T-helper 2 cell treated with Interferon-gamma antibody and Interleukin-4, amounts not matched to agents 5 μg/mL and 100 μg/mL, for 36 hours (primary cell): ENCODE measurements at places on chromosomes 5 and 9.
A peak's percentile ranks its signal among the peaks of the same experiment; 100 is the strongest.

DNA sequence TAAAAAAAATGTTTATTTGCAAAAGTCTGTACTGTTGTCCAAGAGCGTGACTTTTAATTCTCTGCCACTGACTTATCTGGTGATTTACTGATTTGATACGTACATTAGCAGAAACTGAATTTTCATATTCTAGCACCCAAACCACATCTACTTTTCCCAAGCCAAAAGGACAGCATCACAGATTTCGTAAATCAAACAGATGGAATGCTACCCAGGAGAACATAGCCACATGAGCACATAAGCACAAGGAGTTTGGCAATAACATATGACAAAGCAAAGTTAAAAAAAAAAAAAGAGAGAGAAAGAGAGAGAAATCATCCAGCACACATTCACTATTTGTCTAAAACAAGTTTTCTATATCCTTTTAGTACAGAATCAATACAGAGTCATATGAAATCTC is 83.7 kb downstream of the HINT1 start:
- peaks cover 14% of the 10 kb centered on the region for H3K4me1 ChIP-seq
- no peaks in the 10 kb centered on the region for H3K36me3 ChIP-seq
- DNase-seq, result no peak
- H3K4me3 ChIP-seq, result no peak overlapping the region
- H3K27ac ChIP-seq, result no peak overlapping the region

DNA sequence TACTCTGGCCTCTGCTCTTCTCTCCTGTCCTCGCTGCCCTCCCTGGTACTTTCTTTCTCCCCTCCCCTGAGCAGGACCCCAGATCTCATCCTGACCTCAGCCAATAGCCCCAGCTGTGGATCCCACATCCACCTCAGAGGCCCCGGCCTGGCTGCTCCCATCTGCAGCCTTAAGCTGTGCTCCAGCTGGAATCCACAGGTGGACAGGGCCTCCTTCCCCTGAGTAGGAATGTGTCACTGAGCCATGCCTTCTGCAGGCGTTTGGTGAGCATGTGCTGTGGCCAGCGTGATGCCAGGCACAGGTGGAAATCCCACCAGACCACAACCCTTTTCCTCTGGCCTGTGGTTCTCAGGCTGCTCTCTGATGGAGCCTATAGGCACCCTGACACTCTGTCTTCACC is 68.9 kb downstream of the C5orf15 start:
- H3K27ac ChIP-seq, result no peak overlapping the region
- H3K4me1 ChIP-seq, result no peaks in the 10 kb centered on the region
- DNase-seq, result no peak
- no peak overlapping the region for H3K4me3 ChIP-seq
- no peaks in the 10 kb centered on the region for H3K27me3 ChIP-seq
- no peaks in the 10 kb centered on the region for H3K36me3 ChIP-seq

GRCh38 chr9:35661756-35662350 is 3.1 kb downstream of the ARHGEF39 start:
- H3K4me1 ChIP-seq, result peaks cover 69% of the 10 kb centered on the region
- peaks cover 6% of the 10 kb centered on the region for H3K27me3 ChIP-seq
- H3K36me3 ChIP-seq, result peaks cover 36% of the 10 kb centered on the region
- DNase-seq, result no peak
- peak overlapping the region; percentile 87 for H3K27ac ChIP-seq

DNA sequence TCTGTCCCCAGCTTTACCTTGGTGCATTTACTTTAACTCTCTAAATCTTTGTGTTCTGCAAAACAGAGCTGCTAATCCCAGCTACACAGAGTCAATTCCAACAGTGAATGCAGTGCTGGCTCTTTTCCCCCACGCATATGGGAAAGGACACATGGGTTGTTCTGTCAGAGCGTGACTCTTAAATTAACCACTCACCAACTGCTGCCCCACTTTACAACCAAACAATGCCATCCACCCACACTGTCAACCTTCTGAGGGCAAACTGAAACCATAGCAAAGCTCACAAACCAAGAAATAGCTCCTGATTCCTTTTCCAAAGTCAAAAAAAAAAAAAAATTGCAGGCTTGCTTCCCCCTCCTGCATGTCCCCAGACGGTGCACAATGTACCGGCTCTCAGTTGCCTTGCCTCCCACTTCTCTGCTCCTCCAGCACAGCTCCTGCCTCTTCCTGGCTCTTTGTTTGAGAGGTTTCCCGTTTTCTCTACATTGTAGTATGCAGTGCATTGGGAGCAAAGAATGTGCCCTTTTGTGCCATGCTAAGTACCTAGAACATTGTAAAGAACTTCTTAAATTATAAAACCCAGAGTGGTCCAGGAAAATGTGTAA is 151.5 kb upstream of the DAPK1 start:
- peaks cover 3% of the 10 kb centered on the region for H3K27me3 ChIP-seq
- H3K4me1 ChIP-seq, result no peaks in the 10 kb centered on the region
- H3K4me3 ChIP-seq, result no peak overlapping the region
- H3K27ac ChIP-seq, result no peak overlapping the region
- no peak for DNase-seq

- peak overlapping the region; percentile 85 for H3K4me3 ChIP-seq
- peak overlapping the region; percentile 81 for H3K27ac ChIP-seq
- DNase-seq, result no peak
- peaks cover 62% of the 10 kb centered on the region for H3K4me1 ChIP-seq
- H3K36me3 ChIP-seq, result peaks cover 74% of the 10 kb centered on the region
- no peaks in the 10 kb centered on the region for H3K27me3 ChIP-seq
Measured at GRCh38 chr9:114902786-114903524, 27.4 kb downstream of the TNFSF8 start.

DNA sequence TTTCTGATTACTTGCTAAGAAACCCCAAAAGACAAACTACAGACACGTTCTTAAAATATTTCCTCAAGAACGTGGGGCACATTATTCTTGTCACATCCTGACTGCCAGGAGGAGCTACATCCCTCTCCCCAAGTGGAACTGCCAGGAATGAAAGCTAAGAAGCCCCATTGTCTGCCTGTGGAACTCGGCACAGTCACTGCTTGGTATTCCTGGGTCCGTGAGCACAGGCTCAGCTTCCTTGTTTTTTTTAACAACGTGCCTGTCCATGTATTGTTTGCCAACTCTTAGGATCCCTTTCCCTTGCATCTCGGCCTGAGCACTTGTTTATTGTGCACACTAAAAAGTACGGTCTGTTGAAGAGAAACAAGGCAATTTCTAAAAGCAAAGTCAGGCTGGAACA is 47.0 kb upstream of the SELENOP start:
- no peaks in the 10 kb centered on the region for H3K36me3 ChIP-seq
- no peak overlapping the region for H3K4me3 ChIP-seq
- H3K27me3 ChIP-seq, result peaks cover 16% of the 10 kb centered on the region
- no peak overlapping the region for H3K27ac ChIP-seq

GRCh38 chr9:28203036-28203435 is 629.8 kb upstream of the C9orf72 start:
- H3K36me3 ChIP-seq, result no peaks in the 10 kb centered on the region
- H3K4me3 ChIP-seq, result no peak overlapping the region
- H3K27me3 ChIP-seq, result no peaks in the 10 kb centered on the region
- no peak overlapping the region for H3K27ac ChIP-seq
- no peaks in the 10 kb centered on the region for H3K4me1 ChIP-seq

GRCh38 chr5:68538814-68539420 is 323.4 kb downstream of the PIK3R1 start:
- no peak for DNase-seq
- H3K27ac ChIP-seq, result no peak overlapping the region
- no peak overlapping the region for H3K4me3 ChIP-seq
- no peaks in the 10 kb centered on the region for H3K4me1 ChIP-seq

DNA sequence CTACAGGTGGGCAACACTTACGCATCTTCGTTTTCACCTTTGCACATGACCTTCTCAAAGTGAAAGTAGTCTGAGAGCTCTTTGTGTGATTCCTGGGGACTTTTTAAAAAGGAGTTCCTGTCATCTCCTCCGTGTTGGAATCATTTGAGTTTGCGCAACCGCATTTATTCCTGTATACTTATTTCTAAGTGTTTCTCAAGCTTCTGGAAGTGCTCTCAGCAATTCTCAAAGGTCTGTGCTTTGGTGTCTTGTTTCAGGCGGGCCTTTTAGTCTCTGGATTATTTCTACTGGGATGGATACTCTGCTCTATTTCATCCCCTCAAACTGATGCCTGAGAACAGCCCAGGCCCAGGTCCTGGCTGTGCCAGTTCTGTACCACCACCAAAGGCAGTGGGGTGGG is 226.5 kb upstream of the TUT7 start:
- H3K4me1 ChIP-seq, result peaks cover 3% of the 10 kb centered on the region
- DNase-seq, result no peak
- peaks cover 3% of the 10 kb centered on the region for H3K27me3 ChIP-seq
- H3K36me3 ChIP-seq, result no peaks in the 10 kb centered on the region
- H3K27ac ChIP-seq, result no peak overlapping the region

DNA sequence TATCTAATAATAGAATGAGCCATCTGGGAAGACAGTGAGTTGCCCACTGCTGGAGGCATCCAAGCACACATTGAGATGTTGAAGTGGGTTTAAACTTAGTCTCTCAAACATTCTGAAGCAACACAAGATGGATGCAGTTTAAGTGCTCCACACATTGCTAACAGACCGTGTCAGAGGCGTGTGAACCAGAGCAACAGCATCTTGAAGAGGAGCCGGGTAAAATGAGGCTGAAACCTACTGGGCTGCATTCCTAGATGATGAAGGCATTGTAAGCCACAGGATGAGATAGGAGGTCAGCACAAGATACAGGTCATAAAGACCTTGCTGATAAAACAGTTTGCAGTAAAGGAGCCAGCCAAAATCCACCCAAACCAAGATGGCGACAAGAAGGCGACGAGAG is 73.5 kb upstream of the TMEM215 start:
- no peak overlapping the region for H3K27ac ChIP-seq
- no peak overlapping the region for H3K4me3 ChIP-seq
- no peaks in the 10 kb centered on the region for H3K36me3 ChIP-seq

DNA sequence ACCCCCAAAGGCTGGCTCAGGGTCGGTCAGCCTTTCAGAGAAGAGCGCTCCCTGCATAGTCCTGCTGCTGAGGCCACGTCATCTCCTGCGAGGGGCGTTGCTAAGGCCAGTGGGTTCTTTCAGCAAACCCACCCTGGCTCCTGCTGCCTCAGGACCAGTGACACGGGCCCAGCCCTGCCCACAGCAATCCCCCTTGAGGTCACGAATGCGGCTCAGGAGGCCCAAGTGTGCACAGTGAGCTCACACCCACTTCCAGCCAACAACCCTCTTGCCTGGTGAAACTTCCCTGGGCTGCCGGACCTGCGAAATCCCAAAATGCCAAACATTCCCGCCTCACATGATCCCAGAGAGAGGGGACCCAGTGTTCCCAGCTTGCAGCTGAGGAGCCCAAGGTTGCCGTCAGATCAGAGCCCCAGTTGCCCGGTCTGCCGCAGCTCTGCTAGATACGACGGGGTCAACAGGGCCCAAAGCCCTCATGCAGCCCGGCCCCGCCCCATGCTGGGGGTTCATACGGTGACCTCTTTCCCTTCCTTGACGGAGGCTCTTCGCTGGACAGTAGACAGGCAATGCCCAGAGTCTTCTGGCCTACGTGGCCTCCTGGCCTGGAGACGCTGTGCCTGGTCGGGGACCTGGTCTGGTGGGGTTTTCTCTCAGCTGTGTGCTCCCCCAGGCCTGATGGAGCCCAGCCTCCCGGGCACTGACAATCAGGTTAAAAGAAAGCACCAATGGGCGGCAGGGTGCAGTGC is 116.4 kb upstream of the COL5A1 start:
- DNase-seq, result no peak
- H3K36me3 ChIP-seq, result no peaks in the 10 kb centered on the region
- no peaks in the 10 kb centered on the region for H3K27me3 ChIP-seq
- H3K27ac ChIP-seq, result no peak overlapping the region
- H3K4me3 ChIP-seq, result no peak overlapping the region
